Retina (tissue), 1 donor: ENCODE measurements at places on chromosomes 3 and 15.

- DNase-seq: no peak
Measured at GRCh38 chr3:159824333-159824732, 164.3 kb upstream of the IL12A start.

- no peak for DNase-seq
Measured at GRCh38 chr15:99823346-99823745, 90.1 kb upstream of the LYSMD4 start.

DNA sequence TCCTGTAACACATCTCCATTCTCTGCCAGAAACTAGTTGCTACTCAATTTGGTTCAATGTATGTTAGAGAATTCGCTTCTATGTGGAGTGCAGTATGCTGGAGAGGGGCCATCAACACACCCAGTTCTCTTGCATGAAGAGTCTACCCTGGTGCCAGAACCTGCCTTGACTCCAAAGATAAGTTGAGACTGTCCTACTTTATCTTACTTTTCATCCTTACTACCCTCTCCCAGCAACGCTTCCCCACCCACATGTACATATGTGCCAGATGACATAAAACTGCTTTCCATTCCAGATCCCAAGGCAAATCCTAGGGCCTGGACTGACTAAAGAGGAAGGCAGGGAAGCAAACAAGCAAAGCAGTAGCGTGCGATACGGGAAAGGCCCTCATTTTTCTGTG lies 442.6 kb upstream of the THRB start:
- no peak for DNase-seq

DNA sequence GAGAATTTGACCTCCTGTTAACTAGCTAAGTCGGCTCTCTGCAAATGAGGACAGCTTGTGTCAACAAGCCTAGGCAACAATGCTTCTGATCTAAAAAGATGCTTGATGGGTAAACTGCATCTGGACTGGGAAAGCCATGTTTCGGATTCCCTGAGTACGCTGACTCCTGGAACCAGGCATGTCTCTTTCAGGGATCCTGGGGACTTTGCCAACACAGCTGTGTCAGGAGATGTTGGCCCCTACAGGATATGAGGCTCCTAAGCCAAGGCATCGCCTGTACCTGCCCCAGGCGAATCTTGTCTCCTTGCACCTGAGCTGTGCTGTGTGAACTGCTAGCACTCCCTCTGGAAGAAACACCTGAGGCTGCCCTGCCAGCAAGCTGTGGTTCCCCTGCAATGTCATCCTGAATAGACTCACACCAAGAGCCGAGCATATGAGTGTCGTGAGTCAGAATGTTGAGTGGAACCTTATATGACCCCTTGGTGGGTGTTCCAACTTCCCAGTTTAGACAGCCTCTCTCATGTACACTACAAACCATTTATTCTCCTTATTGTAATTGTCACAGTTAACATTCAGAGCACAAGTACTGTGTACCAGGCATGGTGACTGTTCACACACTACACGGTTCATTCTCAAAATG lies 17.0 kb downstream of the EOGT start:
- no peak for DNase-seq

DNA sequence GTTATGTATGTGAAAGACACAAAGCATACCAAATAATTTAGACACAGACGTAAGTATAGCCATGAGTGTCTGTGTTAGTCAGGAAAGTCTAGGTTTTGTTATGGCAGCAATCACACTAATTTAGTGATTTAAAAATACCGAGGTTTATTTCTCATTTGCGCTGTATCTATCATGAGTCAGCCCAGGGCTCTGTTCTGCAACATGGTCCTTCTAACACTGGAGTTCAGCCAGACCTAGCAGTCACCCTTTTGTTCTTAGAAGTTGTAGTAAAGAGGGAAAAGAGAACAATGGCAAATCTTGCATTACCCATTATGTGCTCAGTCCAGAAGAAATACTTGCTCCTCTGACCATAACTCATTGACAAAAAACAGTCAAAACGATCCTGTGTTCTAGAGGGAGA lies 311.5 kb downstream of the NLGN1 start:
- DNase-seq: no peak

DNA sequence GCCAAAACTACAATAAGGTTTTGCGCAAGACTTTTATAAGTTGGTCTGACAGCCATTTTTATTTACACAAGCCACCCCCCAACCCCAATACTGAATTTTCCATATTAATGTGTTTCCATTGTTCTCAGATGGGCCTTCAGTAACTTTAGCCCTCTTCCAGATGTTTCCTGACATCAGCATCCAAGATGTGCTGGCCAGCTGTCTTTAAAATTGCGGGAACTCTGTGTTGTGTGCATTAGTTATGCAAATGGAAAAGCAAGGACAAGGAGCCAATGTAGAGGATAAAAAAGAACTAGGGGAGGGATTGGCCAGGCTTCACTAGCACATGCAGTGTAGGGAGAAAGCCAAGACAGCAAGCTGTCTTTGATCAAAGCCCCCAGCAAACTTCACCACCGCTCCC lies 45.4 kb downstream of the COMMD2 start:
- no peak for DNase-seq

GRCh38 chr3:106114848-106115247 lies 246.0 kb upstream of the CBLB start:
- DNase-seq: no peak

DNA sequence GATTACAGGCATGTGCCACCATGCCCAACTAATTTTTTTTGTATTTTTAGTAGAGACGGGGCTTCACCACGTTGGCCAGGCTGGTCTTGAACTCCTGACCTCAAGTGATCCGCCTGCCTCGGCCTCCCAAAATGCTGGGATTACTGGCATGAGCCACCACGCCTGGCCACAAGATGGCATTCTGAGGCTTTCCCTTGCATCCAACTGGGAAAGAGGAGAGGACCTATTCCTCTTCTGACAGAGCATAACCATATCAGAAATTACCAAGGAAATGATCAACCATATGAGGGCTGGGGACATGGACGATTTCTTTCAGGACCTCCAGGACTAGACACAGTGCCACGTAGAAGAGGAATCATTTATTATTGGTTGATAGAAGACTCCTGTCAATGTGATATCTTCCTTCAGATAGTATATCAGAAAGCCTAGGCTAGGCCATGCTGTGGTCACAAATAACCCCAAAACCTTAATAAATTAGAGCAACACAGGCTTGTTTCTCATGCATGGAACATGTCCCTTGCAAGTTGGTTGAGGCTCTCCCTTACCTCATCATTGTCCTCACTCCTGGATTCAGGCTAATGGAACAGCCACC lies 372.3 kb upstream of the IL12A start:
- no peak for DNase-seq

DNA sequence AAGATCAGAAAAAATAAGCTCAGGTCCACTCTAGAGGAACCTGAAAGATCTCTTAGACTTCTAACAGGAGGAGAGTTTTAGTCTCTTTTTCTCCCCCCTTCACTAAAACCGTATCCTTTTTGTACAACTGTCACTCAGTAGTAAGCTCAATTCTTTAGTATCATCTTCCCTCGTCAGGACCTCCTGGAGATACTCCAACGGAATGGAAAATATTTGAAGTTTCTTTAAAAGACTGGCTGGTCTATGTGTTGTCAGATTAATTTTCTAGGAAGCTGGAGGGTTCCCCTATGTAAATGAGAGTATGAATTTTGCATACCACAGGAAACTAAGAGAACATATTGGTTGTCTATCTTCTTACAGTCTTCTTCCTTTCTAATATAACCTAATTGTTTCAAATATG lies 747.7 kb upstream of the CBLB start:
- DNase-seq: no peak

DNA sequence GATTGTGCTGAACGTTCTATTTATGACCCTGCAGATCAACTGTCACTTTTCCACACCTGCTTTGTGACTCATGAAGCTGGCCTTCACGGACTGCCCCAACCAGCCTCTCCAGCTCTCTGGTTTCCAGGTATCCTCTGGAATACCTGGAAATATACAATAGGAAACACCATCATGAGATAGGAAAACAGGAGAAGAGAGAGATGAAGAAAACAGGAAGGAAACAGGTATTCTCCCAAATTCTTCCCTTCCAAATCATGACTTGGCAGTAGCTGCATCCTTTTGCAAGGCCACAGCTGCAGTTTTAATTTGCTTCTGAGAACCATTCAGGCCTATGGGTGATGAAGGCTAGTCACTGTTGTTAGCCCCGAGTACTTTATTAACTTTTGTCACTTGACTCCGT lies 909.1 kb downstream of the EPHA3 start:
- DNase-seq: no peak

DNA sequence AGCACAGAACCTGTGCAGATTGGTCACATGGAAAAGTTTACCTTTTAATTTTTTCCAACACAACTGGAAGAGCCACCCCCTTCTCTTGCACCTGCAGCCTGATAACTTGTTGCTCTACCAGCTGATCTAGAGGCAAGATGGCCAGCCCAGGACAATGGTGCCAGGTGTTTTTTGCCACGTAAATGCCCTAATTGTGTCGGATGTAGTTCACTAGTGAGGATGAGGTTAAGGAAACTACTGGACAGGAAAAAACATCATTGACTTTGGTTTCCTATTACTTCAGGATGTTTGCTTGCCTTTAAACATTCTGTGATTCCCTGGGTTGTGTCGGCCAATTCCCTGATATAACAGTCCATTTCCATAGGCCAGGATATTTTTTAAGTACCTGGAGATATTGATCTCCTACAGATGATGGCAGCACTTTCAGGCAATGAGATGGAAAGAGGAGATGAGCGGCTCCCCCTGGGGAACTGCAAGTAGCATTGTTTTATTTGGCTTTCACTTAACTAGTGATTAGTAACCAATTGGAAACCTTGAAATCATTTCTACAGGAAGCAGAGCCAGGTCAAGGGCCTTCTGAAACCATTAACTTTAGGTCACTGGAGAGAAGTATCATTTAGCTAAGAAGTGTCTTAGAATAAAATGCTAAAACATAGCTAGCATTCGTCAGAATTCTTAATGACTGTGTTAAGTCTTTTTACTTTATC lies 72.5 kb downstream of the OSBPL10 start:
- DNase-seq: no peak

GRCh38 chr3:180072786-180073185 lies 36.0 kb upstream of the PEX5L start:
- no peak for DNase-seq
